ENCODE measurements at places on chromosomes 16 and 17. TPM values are rescaled to one million over a fixed set of nuclear protein-coding genes. Genes with fewer than 3 reads are reported as not detected.

- no peak for DNase-seq
Measured at GRCh38 chr17:68057531-68057952, 22.0 kb downstream of the KPNA2 start.

DNA sequence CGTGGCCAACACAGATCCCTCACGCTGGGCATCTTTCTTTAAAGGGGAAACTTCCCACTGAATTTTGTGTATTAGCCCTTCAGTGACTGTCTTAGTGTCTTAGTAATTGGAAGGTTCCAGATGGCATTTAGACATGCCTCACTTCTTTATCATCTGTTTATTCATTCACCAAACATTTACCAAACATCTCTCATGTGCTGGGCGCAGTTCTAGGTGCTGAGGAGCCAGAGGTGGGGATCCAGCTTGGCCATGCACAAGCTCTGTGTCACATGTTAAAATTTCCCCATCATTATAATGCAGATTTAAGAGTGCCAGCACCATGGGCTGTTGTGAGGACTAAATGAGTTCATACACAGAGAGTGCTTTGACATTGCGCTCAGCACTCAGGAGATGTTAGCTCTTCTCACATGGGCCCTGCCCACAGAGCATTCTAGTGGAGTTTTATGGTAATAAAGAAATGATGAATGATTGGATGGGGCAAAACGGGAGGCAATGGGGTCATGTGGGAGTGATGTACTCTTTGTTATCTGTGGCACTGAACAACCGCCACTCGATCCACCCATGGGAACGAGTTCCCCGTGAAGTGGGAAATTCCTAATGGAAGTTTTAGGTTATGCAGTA is 119.7 kb downstream of the SNX29 start:
- DNase-seq = no peak

GRCh38 chr16:19601083-19601976 is 45.8 kb downstream of the VPS35L start:
- no peak for DNase-seq

DNA sequence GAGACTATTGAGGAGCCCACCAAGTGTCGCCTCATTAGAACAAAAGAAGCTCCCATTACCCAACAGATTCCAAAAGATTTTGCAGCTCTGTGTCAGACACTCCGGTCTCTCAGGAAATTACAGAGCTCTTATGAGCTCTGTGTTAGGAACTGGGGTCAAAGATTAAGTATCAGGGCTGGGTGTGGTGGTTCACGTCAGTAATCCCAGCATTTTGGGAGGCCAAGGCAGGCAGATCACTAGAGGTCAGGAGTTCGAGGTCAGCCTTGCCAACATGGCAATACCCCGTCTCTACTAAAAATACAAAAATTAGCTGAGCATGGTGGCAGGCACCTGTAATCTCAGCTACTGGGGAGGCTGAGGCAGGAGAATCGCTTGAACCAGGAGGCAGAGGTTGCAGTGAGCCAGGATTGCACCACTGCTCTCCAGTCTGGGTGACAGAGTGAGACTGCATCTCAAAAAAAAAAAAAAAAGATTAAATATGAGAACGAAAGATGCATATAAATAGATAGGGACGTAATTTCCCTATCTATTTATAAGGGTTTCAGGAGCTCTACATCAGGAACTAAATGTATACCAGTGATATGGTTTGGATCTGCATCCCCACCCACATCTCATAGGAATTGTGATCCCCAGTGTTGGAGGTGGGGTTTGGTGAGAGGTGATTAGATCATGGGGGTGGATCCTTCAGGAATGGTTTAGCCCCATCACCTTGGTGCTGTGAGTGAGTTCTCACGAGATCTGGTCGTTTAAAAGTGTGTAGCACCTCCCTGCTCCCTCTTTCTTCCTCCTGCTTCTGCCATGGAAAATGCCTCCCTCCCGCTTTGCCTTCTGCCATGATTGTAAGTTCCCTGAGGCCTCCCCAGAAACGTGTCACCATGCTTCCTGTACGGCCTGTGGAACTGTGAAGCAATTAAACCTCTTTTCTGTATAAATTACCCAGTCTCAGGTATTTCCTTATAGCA is 111.4 kb downstream of the PRKCA start:
- DNase-seq = no peak

DNA sequence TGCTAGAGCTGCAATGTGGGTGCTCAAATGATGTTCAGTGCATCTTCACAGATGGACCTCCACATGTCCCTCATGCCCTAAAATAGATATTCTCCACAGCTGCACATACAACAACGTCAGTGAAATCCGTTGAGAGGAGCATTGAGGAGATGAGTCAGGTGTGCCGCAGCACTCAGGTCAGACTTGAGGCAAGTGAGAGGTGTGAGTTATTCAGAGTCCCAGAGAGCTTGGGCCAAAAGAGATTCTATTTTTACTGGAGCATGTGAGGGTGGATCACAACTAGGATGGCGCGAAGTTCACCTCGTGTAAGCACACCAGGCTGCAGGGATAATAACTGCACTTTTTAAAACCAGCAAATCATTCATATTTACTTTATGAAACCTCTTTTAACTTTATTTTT is 645.3 kb downstream of the MAF start:
- no peak for DNase-seq

DNA sequence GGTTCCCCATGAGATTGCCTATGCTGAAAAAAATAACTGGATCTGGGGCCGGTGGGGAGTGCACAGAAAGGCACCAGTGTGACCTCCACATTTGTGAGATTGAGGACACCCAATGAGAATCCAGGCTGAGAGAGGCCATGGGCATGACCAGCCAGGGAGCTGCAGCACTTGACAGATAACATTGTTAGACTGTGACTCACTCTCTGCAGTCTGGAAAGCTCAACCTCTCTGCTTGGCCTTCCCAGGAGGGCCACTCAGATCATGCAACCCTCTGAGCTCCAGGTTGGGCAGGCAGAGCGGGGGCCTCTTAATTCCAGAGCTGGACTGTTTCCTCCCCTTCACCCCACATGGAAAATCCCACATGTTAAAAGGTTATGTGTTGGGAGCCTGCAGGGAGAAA is 30.1 kb downstream of the FZD2 start:
- DNase-seq = no peak

- DNase-seq = no peak
Measured at GRCh38 chr17:55162556-55162946, 102.2 kb upstream of the HLF start.

DNA sequence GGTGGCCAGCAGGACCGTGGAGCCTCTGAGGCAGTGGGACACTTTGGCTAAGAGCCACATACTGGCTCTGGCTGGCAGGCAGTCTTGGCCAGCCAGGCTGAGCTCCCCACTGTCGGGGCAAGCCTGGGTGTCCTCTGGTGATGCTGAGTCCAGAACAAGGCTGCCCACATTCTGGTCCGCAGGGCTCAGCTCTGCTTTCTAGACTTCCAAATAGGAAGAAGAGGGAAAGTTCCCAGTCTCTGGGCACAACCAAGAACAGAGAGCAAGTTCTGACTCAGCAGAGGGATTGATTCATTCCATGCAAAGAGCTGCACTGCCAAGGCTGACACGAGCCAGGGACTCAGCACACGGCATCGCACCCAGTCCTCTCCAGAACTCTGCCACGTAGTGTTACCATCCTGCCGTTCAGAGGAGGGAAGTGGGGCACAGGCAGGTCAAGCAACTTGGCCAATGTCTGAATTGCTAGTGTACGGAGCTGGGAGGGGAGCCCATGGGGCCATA is 58.9 kb downstream of the NOS2 start:
- no peak for DNase-seq

MMP2 gene
- total RNA-seq = 6.3 TPM

METRN gene
- 8.3 TPM for total RNA-seq

SDR42E1 gene
- 3.0 TPM for total RNA-seq

RAC3 gene
- total RNA-seq = 3.1 TPM

CBFA2T3 gene
- 1.4 TPM for total RNA-seq

ZC3H7A gene
- total RNA-seq = 37.7 TPM

HELZ gene
- total RNA-seq = 69.2 TPM

TBC1D16 gene
- 4.7 TPM for total RNA-seq

Data from liver (tissue), 10 donors.